ENCODE measurements at places on chromosomes 11 and 22. TPM values are rescaled to one million over a fixed set of nuclear protein-coding genes. Genes with fewer than 3 reads are reported as not detected.

- DNase-seq = no peak
Observed at GRCh38 chr11:12707500-12707880, 33.3 kb downstream of the TEAD1 start.

Gene PRRG4
- total RNA-seq = 0.17 TPM

Gene CRYAB
- total RNA-seq = not detected

GRCh38 chr11:344836-345578 is 24.3 kb upstream of the B4GALNT4 start:
- no peak for DNase-seq

GRCh38 chr22:40281717-40282116 is 64.6 kb upstream of the ADSL start:
- no peak for DNase-seq

- no peak for DNase-seq
Observed at GRCh38 chr11:11841116-11841722, 553 bp upstream of the USP47 start.

DNA sequence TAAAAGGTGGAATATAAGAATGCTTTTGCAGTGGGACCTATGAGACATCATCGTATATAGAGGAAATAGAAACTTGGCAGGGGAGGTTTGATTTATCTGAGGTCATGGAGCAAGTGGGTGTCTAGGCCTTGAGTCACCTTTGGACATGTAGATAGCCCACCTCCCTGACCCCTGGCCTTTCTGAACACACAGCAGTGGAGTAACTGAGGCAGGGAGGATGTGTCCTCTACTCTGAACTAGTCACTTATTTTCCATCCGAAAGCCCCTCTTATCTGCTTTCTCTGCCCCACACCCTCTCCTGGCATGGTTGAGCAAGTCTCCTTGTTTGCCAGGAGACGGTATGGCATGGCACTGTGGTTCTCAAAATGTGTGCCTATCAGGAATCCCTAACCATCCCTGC is 7.9 kb downstream of the CD82 start:
- DNase-seq = no peak

Gene CCDC157
- total RNA-seq = 1.8 TPM

GRCh38 chr11:119666463-119667131 is 62.4 kb downstream of the NECTIN1 start:
- DNase-seq = peak; percentile 61

GRCh38 chr11:32039149-32039548 is 51.7 kb upstream of the RCN1 start:
- DNase-seq = no peak

GRCh38 chr11:6557063-6557462 is 46.4 kb downstream of the RRP8 start:
- DNase-seq = no peak

Gene HMOX1
- total RNA-seq = 13.3 TPM

GRCh38 chr11:132541794-132542193 is 990.5 kb downstream of the OPCML start:
- no peak for DNase-seq

GRCh38 chr11:117841551-117842031 is 17.0 kb upstream of the FXYD2 start:
- DNase-seq = no peak

DNA sequence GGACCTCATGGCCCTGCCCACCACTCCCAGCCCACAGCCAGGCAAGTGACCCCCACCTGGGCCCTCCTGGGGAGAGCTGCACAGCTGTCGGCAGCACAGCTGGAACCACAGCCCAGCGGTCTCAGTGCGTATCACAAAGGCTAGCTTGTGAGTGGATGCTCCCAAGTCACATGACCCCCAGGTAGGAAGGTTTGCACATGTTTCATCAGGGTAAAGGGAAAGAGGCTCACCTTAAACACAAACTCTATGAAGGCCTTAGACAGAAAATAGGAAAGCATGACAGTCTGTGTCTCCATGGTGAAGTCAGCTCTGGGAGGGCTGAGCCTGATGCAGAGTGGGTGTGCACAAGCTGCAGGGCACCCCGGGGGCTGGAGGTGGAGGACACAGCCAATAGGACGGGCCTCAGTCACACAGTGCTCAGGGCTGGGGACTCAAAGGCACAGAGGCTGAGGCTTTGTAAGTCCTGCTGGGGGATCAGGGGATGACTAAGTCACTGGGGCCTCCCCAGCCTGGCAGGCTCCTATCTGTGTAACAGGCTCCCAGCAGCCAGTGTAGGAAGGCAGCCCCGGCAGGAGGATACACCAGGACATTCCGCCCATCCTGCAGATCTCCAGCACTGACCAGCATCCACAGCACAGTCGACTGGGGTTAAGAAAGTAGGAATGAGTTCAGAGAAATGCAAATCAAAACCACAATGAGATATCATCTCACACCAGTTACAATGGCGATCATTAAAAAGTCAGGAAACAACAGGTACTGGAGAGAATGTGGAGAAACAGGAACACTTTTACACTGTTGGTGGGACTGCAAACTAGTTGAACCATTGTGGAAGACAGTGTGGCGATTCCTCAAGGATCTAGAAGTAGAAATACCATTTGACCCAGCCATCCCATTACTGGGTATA is 22.0 kb downstream of the CELSR1 start:
- DNase-seq = no peak

GRCh38 chr22:39129746-39130145 is 22.7 kb downstream of the CBX7 start:
- DNase-seq = no peak

Gene MOV10L1
- not detected for total RNA-seq

DNA sequence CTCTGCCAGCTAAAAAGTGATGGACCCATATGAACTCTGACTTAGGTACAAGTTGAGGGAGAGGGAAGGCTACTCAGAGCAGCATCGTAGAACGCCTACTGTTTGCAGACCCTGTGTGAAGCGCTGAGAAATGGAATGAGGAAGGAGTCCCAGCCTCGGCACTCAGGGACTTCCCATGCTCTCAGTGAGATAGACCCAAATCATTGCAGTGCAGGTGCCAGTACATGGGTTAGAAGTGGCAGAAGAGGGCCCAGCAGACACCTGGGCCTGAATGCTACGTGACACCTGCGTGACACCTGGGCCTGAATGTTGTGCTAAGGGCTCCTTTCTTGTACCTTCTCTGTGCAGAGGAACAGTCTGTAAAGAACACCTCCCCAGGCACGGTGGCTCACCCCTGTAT is 2.6 kb upstream of the PDGFB start:
- DNase-seq = no peak

DNA sequence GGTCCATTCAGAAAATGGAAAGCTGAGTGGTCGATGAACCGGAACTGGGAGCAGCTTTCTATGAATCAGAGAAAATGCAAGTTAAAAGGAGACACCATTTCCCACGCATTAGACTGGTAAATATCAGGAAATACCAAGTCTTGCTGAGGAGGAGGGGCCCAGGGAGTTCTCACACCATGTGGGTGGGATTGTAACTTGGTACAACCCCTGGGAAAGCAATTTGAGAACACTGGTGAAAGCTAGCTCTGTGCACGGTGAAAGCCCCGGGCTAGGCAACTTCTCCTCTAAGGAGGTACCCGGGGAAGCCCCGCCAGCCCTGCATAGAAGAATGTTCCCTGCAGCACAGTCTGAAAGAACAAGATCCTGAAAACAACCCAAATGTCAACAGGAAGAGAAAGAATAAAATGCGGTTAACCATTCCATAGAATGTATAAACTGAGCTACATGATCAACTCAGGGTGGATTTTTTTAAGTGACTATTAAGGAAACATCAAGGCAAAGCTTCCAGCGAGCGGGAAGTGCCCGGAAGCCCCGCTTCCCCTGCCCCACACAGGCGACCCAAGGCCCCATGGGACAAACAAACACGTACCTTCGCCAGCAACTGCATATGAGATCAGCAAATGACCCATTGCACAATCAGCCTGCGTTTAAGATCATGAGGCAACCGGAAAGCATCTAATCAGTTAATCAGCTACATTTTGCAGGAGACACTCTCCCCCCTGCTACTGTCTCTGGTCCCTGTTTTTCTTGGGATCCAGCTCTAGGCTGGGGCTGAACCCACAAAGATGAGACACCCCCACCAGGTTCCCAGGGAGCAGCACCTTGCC is 11.3 kb downstream of the SHANK2 start:
- DNase-seq = no peak

Gene CYTH4
- 40.3 TPM for total RNA-seq

Gene SLC22A9
- not detected for total RNA-seq

Gene OR4C45
- total RNA-seq = not detected

DNA sequence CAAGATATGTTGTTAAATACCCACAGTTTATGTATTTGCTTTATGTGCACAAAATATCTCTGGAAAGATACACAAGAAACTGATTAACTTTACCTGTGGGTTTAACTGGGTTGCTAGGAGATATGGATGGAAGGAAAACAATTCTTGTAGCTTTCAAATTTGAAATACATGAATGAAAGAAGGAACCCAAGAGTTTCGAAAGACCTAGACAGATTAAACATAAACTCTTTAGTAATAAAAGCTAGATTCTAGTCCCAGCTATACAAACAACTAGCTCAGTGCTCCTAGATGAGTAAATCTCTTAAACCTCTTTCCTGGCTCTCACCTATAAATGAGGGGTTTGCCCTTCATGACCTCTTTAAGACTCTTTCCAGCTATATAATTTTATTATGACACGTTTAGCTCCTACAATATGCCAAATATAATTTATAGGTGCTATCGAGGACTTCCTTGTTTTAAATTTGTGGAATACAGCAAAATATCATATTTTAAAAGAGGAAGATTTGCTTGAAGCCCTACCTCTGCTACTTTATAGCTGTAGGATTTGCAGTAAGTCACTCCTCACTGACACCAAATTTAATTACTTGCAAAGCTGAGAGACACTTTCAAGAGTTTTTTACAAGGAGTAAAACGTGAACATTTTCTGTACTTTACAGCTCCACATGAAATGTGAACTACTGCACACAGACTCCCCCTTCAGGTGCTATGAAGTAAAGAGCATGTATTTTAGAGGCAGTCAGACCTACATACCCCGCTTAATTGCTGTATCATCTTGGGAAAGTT is 50.7 kb downstream of the RRAS2 start:
- DNase-seq = no peak

DNA sequence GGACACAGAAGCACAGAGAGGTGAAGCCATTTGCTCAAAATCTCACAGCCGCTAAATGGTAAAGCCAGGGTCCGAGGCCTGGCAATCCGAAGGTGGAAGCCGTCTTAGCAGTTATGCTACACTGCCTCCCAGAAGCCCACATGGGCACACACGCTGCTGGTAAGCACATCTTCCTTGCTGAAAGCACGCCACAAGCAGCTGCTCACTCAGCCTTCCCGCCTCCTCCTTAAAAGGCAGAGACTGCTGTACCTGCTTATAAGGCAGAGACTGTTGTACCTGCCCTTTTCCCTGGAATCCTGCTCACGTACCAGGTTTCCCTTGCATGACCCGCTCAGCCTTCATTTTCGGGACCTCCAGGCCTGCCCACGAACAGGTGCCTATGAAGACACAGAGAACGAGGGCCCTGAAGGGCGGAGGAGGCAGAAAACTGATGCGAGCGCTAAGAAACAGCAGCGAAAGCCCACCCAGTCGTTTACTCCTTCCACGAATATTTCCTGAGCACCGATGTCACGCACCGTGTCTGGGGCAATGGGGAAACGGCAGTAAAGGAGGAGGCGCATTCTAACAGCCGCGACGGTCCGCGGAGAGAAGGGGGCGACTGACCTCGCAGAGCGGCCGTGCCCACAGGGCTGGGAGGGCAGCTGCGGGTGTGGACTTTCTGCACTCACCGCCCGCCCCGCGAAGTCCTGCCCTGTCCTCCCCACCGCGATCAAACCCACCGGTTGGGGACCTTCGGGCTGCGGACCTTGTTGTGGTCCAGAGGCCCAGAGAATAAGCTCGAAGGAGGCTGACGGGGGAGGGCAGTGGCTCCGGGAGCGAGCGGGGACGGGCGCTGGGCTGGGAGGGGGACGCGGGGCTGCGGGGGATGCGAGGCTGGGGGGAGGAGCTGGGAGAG is 13.0 kb downstream of the SPATA19 start:
- DNase-seq = no peak

DNA sequence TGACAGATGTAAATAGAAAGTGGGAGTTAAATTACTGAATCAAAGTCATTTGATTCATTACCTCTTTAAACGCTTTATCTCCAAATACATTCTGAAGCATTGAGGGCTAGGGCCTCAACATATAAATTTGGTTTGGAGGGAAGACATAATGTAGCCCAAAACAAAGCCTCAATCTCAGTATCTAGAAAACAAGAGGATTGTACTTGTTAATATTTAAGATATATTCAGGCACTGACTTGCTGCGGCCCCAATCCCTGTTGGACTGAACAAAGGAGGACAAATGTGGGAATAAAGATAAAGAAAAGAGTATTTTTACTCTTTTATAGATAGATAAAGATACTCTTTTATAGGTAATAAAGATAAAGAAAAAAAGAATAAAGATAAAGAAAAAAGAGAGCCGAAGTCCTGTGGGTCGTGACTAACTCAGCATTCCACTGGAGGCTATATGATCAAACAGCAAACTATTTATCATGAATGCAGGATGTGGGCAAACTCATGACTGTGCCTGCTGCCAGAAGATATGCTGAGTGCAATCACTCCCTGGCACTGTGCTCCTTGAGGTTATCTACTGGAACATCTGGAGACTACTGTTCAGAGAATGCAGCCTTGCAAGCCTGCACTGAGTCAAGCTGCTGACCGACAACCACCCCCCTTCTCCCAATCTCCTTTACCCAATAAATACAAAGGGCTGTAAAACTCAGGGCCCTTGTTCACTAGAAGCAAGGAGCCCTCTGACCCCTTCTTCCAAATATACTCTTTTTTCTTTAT is 6.9 kb downstream of the OR10V1 start:
- no peak for DNase-seq

DNA sequence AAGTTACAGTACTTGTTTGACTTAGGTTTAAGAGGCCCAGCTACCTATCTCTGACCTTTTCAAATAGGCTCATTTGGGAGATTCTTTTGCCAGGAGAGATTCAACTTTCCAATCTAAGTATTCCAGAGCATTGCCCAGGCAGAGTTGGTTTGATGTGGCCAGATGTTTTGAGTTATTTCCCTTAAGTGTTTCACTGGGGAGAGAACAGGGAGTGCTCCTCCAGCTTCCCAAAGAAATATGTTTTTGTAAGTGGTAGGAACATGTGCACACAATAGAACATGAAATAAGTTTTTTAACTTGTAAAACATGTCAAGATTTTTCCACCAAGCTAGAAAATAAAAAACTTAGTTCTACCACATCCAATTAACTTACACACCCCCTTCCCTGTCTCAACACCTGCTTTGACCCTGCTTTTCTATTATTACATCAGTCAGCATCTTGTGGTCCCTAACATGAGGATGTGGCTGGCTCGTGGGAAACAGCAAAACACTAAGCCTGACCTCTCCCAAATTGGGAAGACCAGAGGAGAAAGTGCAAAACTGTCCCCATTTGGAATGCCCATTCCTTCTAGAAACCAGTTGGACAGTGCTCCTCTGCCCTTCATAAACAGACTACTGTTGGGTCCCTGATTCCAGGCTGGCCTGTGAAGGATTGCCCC is 70.4 kb upstream of the RASSF10 start:
- no peak for DNase-seq

Gene MS4A3
- not detected for total RNA-seq

Gene OR4C3
- not detected for total RNA-seq

Gene PLAAT2
- total RNA-seq = not detected

Measured in activated B cell treated with CpG ODN at 0.5 μM for 24 hours (primary cell).